ENCODE measurements at places on chromosomes 2 and 18. TPM values are rescaled to one million over a fixed set of nuclear protein-coding genes. Genes with fewer than 3 reads are reported as not detected.

PDCD1 gene
- not detected for total RNA-seq

STPG4 gene
- 0.52 TPM for total RNA-seq

SERPINB11 gene
- total RNA-seq: not detected

IL36B gene
- total RNA-seq: not detected

PLGLB1 gene
- 2.2 TPM for total RNA-seq

RESP18 gene
- total RNA-seq: not detected

ARHGAP25 gene
- 0.43 TPM for total RNA-seq

TUBB8B gene
- total RNA-seq: not detected

AMER3 gene
- total RNA-seq: not detected

ITPRIPL1 gene
- total RNA-seq: 2.6 TPM

KCNK3 gene
- total RNA-seq: 0.11 TPM

Measured in articular chondrocyte of knee joint (primary cell).